ENCODE measurements at places on chromosomes 16 and 17. TPM values are rescaled to one million over a fixed set of nuclear protein-coding genes. Genes with fewer than 3 reads are reported as not detected.

The CFAP119 gene
- 15.5 TPM for total RNA-seq

The COPZ2 gene
- 6.4 TPM for total RNA-seq

The KRT32 gene
- not detected for total RNA-seq

The GP1BA gene
- not detected for total RNA-seq

The PDXDC1 gene
- 95.8 TPM for total RNA-seq

The HOXB3 gene
- total RNA-seq: 31.6 TPM

The CCDC78 gene
- 1.3 TPM for total RNA-seq

The OR1F1 gene
- total RNA-seq: not detected

The CDK12 gene
- total RNA-seq: 42.5 TPM

The IFI35 gene
- total RNA-seq: 11.5 TPM

The TPPP3 gene
- total RNA-seq: 20.9 TPM

The FNDC8 gene
- total RNA-seq: not detected

The CEP295NL gene
- total RNA-seq: 3.0 TPM

The CDK5R1 gene
- 41.2 TPM for total RNA-seq

The SGCA gene
- 6.2 TPM for total RNA-seq

Measured in transverse colon (tissue), 4 donors.